ENCODE measurements at places on chromosomes 5 and 9. TPM values are rescaled to one million over a fixed set of nuclear protein-coding genes. Genes with fewer than 3 reads are reported as not detected.

SLCO4C1 gene
- not detected for total RNA-seq

ADAMTS16 gene
- total RNA-seq: 0.18 TPM

FAM169A gene
- 0.09 TPM for total RNA-seq

PCDHB5 gene
- 0.57 TPM for total RNA-seq
